Natural killer cell (primary cell): ENCODE measurements at places on chromosomes 4 and X. TPM values are rescaled to one million over a fixed set of nuclear protein-coding genes. Genes with fewer than 3 reads are reported as not detected.

DNA sequence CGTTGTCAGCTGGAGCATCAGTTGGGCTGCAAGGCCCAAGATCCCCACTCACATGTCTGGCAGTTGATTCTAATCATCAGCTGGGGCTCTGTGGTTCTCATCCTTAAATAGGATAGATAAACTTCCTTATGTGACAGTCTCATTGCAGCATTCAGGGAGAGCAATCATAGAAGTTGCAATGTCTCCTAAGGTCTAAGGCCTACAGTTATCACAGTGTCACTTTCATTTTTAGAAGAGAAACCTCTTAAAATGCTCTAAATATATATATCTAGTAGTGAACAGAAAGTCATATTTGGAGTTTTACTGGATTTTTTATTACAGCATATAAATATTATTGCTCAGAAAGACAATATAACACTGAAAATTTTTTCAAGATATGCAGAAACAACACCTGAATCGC, 226.0 kb upstream of the PPP1R2C start:
- no peak for DNase-seq

- DNase-seq = no peak
These were observed 82.9 kb upstream of the NHS start for GRCh38 chrX:17292111-17292527.

GRCh38 chr4:143726714-143727113, 26.2 kb upstream of the FREM3 start:
- DNase-seq = no peak

DNA sequence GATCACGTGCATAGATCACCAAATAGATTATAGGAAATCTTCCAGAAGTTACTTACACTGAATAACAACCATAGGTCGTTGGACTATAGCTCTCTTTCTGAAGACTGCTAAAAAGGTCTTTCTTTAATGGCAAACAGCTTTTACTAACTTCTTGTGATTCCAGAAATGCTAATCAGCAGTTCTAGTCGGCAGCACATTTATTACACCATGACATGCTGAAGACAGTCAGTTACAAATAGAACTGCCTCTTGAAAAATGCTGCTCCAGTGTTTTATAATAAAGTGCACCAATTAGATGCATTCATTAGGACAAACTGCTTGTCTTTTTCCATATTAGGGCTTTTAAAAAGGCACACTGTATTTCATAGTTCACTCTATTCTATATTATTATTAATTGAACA, 488.2 kb downstream of the PABPC4L start:
- no peak for DNase-seq

The PTCHD1 gene
- not detected for total RNA-seq

The ZNF711 gene
- 1.00 TPM for total RNA-seq
